Upper lobe of left lung (tissue), 6 donors: ENCODE measurements at places on chromosomes 11 and 22. TPM values are rescaled to one million over a fixed set of nuclear protein-coding genes. Genes with fewer than 3 reads are reported as not detected.

Gene NAALAD2
- total RNA-seq, result 1.2 TPM

Gene CREBZF
- total RNA-seq, result 103 TPM

Gene OR4D5
- total RNA-seq, result not detected

Gene SCGB1D2
- not detected for total RNA-seq

Gene CFAP68
- total RNA-seq, result 13.1 TPM

DNA sequence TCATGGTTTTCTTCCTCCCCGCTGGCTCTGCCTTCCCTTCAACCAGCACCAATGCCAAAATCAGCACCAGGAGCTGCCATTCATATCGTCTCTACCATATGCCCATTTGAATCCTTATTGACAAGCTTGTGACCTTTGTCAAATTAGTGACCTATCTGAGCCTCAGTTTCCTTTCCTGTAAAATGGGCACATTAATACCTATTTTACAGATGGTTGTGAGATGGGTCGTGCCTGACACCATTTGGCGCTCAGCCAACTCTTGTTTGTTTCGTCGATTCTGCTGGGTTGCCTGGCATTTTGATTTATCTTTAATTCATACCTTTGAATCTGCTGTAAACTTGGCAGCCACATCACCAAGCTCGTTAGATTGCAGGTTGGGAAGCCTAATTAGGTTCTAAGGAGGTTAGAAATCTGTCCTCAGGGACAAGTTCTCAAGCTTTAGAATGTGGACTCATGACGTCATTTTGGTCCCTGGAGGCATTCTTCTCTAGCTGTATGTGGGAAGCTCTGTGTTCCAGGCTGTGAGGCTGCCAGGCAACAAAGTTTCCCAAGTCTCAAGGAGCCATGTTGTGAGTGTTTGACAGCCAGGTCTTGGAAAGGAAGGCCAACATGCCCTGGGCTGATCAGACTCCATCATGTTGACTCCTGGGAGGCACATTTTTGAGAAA lies 61.0 kb downstream of the RPS6KA4 start:
- H3K27me3 ChIP-seq, result no peaks in the 10 kb centered on the region
- no peak overlapping the region for H3K27ac ChIP-seq
- no peak for DNase-seq

DNA sequence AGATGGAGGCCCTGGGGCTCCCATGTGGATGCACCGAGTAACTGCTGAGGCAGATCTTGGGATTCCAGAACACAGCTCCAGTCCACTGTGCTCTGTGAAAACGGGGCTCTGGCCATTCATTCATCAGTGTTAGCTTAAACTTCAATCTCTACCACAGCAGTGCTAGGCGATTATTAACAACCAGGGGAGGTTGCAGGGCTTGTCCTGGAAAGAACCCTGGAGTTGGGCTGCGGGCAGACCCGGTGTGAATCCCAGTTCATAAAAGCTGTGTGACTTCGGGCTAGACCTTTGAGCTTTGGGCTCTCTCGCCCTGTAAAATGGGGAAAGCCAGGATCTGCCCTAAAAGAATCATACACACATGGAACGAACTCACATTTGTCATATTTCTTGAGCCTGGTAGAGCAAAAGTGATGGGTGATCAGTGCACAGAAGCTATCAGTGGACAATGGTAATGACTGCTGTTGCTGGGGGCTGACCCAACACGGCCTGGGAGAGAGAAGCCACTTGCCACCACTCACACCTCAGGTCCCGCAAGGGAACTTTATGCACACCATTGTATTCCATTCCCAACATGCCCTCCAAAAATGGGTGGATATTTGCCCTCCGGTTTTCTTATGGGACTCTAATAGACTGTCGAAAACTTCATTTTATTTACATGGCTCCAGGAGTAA lies 15.6 kb upstream of the CRYBB3 start:
- peaks cover 13% of the 10 kb centered on the region for H3K4me1 ChIP-seq
- no peaks in the 10 kb centered on the region for H3K27me3 ChIP-seq
- no peak overlapping the region for H3K27ac ChIP-seq

DNA sequence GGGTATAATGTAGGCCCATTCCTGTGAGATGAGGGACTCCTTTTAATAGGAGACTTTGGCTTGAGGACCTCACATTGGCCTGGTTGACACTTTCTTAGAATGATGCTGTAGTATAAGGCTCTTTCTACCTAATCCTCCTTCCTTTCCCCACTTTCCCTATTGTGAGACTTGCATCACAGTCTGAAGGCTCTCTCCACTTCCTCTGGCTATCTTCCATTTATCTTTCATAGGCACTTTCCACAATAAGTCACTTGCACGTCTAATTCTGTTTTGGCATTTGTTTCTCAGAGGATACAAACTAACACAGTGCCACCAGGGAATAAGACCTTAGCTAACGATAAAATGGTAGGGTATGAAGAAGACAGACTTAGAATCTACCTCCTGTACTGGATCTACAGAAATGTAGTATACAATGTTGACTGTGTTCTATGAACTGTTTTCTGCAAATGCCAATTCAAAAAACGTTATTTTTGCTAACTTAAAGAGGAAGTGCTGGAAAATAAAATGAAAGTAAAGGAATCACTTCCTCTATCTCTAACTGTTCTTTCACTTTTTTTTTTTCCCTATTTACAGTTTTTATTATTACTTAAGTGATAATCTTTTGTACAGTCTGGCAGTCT lies 17.9 kb upstream of the PDE3B start:
- no peaks in the 10 kb centered on the region for H3K4me1 ChIP-seq
- DNase-seq, result no peak
- peak overlapping the region; percentile 34 for H3K27ac ChIP-seq

GRCh38 chr11:75276686-75277085 lies 36.1 kb downstream of the TPBGL start:
- H3K4me1 ChIP-seq, result peaks cover 23% of the 10 kb centered on the region
- no peak overlapping the region for H3K4me3 ChIP-seq
- peak overlapping the region; percentile 36 for H3K27ac ChIP-seq
- H3K27me3 ChIP-seq, result no peaks in the 10 kb centered on the region

DNA sequence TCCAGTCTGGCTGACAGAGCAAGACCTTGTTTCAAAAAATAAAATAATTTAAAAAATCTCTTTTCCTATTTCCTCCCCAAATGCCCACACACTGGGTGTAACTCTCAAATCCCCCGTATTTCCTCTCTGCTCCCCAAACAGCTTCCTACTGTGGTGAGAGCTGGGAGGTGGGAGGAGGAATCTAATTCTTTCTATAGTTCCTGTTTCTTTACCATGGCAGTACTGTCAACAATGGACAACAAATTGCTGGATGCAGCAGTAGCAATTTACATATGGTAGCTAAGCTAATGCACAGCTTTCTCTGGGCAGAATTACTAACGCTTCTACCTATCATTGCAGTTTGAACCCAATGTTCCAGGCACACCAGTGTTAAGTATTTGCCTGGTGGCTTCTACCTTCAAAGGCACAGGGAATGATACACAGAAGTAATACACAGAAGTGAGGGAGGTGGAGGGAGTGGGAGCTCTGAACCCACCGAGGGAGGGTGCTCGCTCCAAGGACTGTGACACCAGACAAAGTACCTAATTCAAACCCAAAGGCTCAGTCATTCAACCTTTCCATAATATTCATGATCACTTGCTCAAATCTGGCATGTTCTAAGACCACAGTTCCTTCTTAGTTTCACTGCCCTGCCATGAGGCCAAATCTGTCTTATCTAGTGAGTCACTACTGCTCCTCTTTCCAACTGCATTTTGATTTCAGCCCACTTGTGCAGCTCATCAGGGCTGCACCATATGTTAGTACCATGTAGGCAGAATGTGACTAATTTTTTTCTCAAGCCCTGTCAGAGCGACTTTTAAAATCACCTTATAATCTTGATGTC lies 37.9 kb downstream of the CELF1 start:
- peaks cover 88% of the 10 kb centered on the region for H3K4me1 ChIP-seq
- peak overlapping the region; percentile 73 for H3K27ac ChIP-seq
- H3K36me3 ChIP-seq, result no peaks in the 10 kb centered on the region
- H3K4me3 ChIP-seq, result no peak overlapping the region

DNA sequence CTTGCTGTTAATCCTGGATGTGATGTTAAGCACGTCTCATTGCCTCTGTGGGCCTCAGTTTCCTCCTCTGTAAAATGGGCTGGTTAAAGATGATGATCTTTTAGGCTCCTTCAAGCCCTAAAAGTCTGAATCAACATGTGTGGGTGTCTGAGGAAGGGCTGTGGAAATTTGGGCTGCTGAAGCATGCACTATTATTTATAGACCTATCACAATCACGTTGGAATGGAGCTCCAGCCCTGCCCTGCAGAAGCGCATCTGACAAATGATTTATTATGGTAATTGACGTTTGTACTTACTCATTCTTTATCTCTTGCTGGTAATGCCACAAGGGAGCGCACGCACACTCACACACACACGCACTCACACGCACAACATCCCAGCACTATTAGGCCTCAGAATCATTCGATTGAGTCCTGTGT lies 20.4 kb downstream of the P2RX3 start:
- H3K27ac ChIP-seq, result no peak overlapping the region
- H3K27me3 ChIP-seq, result no peaks in the 10 kb centered on the region
- DNase-seq, result no peak
- H3K4me3 ChIP-seq, result no peak overlapping the region
- H3K36me3 ChIP-seq, result no peaks in the 10 kb centered on the region

DNA sequence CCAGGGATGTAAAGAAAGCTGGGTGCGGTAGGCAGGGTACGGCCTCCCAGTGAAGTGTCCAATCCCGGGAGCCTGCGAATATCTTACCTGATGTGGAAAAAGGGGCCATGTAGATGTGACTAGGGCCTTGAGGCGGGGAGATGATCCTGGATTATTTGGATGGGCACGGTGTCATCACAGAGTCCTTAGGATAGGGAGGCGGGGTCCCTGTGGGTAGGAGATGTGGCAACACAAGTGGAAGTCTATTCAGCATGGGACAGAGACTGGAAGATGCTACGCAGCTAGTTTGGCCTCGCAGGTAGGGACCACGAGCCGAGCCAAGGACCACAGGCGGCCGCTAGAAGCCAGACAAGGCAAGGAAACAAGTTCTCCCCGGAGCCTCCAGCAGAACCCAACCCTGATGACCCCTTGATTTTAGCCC lies 46.4 kb upstream of the SHANK2 start:
- DNase-seq, result peak; percentile 54
- no peak overlapping the region for H3K4me3 ChIP-seq
- H3K27ac ChIP-seq, result no peak overlapping the region
- no peaks in the 10 kb centered on the region for H3K27me3 ChIP-seq
- H3K4me1 ChIP-seq, result no peaks in the 10 kb centered on the region

DNA sequence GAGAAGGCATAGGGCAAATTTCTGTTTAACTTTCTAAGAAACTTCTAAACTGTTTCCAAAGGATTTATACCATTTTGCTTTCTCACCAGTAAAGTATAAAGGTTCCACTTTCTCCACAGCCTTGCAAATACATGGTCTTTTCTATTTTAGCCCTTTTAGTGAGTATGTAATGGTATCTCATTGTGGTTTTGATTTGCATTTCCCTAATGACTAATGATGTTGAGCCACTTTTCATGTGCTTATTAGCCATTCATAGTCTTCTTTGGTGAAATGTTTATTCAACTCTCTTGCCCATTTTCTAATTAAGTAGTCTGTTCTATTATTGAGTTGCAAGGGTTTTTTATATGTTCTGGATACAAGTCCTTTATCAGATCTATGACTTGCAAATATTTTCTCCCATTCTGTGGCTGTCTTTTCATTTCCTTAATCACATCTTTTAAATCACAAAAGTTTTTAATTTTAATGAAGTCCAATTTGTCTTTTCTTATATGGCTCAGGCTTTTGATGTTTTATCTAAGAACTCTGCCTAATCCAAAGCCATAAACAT lies 83.8 kb upstream of the KCNQ1OT1 start:
- no peak overlapping the region for H3K27ac ChIP-seq
- peaks cover 31% of the 10 kb centered on the region for H3K4me1 ChIP-seq
- no peak for DNase-seq
- no peak overlapping the region for H3K4me3 ChIP-seq

- no peak for DNase-seq
- H3K27ac ChIP-seq, result no peak overlapping the region
- H3K27me3 ChIP-seq, result no peaks in the 10 kb centered on the region
- H3K4me3 ChIP-seq, result no peak overlapping the region
- no peaks in the 10 kb centered on the region for H3K4me1 ChIP-seq
- peaks cover 48% of the 10 kb centered on the region for H3K36me3 ChIP-seq
Observed at GRCh38 chr11:106011481-106011880, 10.6 kb downstream of the MSANTD4 start.

DNA sequence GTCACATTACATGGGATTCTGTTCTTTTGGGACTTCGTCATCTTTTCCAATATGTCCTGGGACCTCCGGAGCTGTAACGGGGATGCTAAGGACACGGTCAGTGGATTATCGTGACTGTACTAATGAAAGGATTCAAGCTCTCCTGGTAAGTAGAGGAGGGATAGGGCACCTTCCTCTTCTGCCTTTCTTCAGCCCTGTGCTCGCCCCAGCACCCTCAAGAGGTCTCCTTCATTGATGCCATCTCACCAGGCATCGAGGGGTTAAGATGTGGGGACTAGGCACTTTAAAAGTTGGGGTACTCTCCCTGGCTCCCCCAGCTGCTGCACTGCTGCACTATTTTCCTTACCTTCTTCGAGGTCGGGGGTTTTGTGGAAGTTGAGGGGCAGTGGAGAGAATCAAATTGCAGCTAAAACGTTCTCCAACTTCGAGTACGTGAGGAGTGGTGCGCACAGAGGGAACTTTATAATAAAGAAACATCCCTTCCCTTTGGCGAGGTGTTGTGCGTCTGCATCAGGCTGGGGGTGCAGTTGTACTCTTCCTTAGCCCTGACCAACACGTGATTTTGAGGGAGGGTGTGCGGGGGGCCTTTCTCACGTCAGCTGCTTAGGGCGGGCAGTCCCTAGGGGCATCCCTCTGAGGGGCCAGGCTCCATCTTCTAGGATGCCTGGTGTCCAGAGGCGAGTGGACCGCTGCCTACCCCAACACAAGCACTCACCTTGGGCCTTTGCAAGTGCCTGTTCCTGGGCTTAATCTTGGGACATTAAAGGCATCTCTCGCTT lies 96.1 kb downstream of the GRAMD1B start:
- no peaks in the 10 kb centered on the region for H3K27me3 ChIP-seq
- H3K27ac ChIP-seq, result no peak overlapping the region
- H3K4me1 ChIP-seq, result no peaks in the 10 kb centered on the region
- H3K36me3 ChIP-seq, result no peaks in the 10 kb centered on the region

- H3K4me3 ChIP-seq, result no peak overlapping the region
- H3K27ac ChIP-seq, result no peak overlapping the region
- H3K27me3 ChIP-seq, result no peaks in the 10 kb centered on the region
Observed at GRCh38 chr11:96134602-96135001, 208.4 kb downstream of the MAML2 start.

DNA sequence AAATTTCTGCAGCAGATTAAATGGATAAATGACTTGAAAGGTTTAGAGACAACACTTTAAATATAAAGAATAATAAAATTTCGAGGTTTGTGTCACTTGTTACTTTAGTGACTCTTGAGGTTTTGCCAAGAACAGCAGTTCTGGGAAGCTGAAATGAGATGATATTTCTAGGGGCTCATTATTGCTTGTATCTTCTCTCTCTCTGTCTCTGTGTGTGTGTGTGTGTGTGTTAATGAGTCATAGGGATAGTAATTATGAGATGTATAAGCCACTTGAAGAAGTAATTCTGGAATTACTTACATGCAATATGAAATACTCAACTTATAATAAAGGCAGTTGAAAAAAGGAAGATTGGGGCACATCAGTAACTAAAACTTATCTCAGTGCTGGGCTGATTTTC lies 9.6 kb upstream of the OR10G7 start:
- no peak overlapping the region for H3K27ac ChIP-seq
- no peak overlapping the region for H3K4me3 ChIP-seq
- no peaks in the 10 kb centered on the region for H3K36me3 ChIP-seq
- H3K4me1 ChIP-seq, result no peaks in the 10 kb centered on the region
- H3K27me3 ChIP-seq, result no peaks in the 10 kb centered on the region
